Endothelial cell (in vitro differentiated cells): ENCODE measurements at places on chromosomes 12 and 14. TPM values are rescaled to one million over a fixed set of nuclear protein-coding genes. Genes with fewer than 3 reads are reported as not detected.

DNA sequence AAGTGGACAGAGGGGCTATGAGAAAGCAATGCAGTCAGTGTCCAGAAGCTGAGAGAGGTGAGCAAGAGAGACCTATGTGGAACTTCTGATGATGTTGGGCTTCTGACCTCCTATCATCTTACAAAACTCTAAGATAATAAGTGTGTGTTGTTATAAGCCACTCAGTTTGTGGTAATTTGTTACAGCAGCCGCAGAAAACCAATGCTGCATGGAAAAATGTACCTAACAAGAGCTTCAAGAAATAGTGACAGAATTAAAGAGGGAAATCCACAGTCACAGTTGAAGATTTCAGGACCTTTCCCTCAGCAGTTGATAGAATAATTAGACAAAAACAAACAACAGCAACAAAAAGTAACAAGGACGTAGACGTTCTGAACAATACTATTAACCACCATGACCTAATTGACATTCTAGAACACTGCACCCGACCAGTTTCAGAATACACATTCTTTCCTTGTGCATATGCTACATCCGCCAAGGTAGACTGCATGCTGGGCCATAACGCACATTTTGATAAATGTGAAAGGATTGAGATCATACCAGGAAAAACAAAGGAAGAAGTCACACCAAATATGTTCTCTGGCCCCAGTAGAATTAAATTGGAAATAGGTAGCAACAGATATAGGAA, 1.8 kb upstream of the EVL start:
- H3K27me3 ChIP-seq, result peaks cover 6% of the 10 kb centered on the region
- DNase-seq, result no peak

DNA sequence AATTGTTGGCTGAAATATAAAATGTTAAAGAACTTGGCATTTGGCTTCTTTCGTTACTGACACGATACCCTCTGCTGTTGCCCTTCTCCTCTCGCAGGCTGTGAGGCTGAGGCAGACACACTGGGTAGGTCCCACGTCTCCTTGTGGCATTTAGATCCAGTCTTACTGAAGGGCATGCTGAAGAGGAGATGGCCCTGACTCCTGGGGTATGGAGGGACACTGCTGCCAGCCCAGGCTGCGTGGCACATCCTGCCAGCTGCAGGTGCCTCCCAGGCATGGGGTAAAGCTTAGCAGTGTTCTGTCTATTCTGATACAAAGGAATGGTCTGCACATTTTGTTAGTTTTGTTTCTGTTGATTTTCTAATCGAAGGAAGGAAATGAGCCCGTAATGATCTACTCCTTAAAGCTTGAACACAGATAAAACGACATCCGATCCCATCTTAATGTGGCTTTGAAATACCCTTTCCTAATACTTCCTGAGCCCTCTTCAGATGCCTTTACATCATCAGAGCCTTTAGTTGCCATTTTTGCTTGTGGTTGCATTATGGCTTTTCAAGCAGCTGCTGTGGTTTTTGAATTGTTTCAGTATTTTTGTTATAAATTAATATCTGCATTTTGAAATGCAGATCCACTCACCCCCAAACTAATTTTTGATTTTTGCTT, 61.1 kb downstream of the WDR20 start:
- no peak overlapping the region for H3K4me3 ChIP-seq
- H3K27me3 ChIP-seq, result peaks cover 8% of the 10 kb centered on the region
- H3K4me1 ChIP-seq, result no peaks in the 10 kb centered on the region

- H3K4me1 ChIP-seq, result peaks cover 30% of the 10 kb centered on the region
- peaks cover 2% of the 10 kb centered on the region for H3K27me3 ChIP-seq
- no peak for DNase-seq
- no peak overlapping the region for H3K4me3 ChIP-seq
- H3K36me3 ChIP-seq, result no peaks in the 10 kb centered on the region
These were observed 464.8 kb downstream of the RAD51B start for GRCh38 chr14:68284333-68284732.

DNA sequence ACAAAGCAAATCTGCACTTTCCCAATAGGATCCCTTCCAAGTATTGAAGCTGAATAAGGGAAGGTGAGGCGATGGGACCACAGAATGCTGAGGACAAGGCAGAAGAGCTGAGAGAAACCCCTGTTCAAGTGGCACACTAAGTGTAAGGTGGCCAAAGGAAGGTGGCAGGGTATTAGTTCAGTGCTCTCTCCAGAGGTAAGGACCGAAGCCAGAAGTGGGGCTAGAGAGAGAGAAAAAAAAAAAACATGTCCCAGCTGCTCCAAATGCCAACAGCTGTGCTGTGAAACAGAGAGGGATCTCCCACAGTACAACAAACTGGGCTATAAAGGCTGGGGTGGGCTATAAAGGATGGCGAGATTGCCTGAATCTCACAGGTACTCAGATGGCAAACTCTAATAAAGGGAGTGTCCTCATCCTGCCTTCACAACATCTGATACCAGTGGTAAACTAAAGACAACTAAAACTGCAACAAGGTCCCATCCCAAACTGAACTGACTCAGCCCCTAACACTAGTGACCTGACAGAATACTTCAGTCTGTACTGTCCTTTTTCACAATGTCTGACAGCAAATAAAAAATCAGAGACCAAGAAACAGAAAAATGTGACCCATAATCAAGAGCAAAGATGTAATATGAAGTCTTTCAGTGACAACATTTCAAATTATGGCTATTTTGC, 47.9 kb downstream of the CDK17 start:
- no peak overlapping the region for H3K4me3 ChIP-seq
- peak overlapping the region; percentile 34 for H3K27ac ChIP-seq
- H3K4me1 ChIP-seq, result peaks cover 60% of the 10 kb centered on the region
- no peak for DNase-seq
- no peaks in the 10 kb centered on the region for H3K27me3 ChIP-seq
- peaks cover 3% of the 10 kb centered on the region for H3K36me3 ChIP-seq

DNA sequence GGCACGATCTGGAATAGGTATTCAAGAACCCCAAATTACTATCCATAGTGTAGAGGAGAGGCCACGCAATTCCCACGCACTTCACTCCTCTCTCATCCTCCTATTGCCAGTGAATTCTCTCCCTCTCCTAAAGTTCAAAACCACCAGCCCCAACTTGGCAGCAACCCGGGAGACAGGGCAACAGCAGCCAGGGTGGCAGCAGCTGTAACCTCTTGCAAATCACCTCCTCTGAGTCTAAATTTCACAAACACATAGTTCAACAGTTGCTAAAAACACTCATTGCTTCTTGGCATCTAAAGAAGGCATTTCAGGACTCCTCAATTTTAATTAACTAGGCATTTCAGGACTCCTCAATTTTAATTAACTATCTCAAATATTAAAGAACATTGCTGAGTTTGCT, 37.7 kb upstream of the MANSC4 start:
- peaks cover 8% of the 10 kb centered on the region for H3K27me3 ChIP-seq
- H3K4me1 ChIP-seq, result no peaks in the 10 kb centered on the region

DNA sequence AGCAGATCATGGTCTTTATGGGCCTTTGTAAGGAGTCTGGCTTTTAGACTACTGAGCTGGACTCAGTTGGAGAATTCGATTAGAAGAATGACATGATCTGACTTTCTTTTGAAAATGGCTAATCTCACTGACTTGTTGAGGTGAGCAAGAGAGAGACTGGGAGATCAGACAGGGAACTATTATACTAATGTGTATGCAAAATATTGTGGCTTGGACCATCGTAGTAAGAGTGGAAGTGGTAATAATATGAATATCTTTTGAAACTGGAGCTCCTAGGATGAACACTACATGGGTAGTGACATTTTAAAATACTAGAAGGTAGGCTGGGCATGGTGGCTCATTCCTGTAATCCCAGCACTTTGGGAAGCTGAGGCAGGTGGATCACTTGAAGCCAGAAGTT, 56.2 kb upstream of the CCT2 start:
- H3K27ac ChIP-seq, result no peak overlapping the region
- no peaks in the 10 kb centered on the region for H3K36me3 ChIP-seq

GRCh38 chr14:53510281-53510912, 357.3 kb upstream of the DDHD1 start:
- H3K4me3 ChIP-seq, result no peak overlapping the region
- H3K36me3 ChIP-seq, result no peaks in the 10 kb centered on the region
- no peaks in the 10 kb centered on the region for H3K27me3 ChIP-seq
- no peaks in the 10 kb centered on the region for H3K4me1 ChIP-seq

- H3K4me1 ChIP-seq, result peaks cover 10% of the 10 kb centered on the region
- H3K36me3 ChIP-seq, result no peaks in the 10 kb centered on the region
- peak overlapping the region; percentile 38 for H3K27ac ChIP-seq
These were observed 241.5 kb downstream of the GXYLT1 start for GRCh38 chr12:41903014-41903708.

GRCh38 chr14:56133547-56133946, 15.3 kb downstream of the PELI2 start:
- peaks cover under 1% of the 10 kb centered on the region for H3K36me3 ChIP-seq
- peaks cover 3% of the 10 kb centered on the region for H3K27me3 ChIP-seq
- no peak for DNase-seq
- peak overlapping the region; percentile 43 for H3K4me3 ChIP-seq
- peak overlapping the region; percentile 85 for H3K27ac ChIP-seq

- peak; percentile 38 for DNase-seq
- H3K27ac ChIP-seq, result no peak overlapping the region
- H3K36me3 ChIP-seq, result no peaks in the 10 kb centered on the region
- H3K4me3 ChIP-seq, result peak overlapping the region; percentile 62
These were observed 11.3 kb downstream of the RAB15 start for GRCh38 chr14:64960762-64961276.

DNA sequence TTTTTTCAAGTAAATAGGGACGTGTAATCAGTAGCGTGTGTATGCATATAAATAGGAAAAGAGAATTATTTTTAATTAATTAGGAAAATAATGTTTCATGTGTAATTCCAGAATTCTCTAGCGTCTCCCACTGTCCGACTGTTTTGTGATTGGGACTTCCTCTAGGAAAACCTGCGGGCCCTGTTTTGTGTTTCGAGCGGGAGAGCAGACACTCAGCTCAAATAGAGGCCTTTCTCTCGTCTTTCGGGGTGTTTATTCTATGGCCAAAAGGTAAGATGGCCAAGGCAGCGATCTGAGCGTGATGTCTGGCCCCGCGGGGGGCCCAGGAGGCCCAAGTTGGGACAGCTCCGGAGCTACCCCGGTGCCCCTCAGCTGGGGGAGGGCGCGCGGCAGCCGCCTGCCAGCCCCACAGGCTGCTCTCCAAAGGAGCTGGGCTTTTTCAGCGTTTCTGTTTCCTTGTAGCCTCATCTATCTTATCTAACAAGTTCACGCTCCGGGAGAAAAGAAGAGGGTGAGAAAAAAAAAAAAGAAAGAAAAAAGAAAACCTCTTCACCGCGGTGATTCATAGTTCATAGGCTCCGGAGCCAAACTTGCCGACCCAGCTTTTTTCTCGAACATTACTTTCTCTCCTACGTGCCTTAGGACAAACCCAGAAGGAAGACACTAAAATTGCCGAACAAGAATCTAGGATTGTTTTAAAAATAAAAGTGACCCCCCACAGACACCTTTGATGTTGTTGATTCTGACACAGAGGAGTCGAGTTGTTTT, 7.5 kb upstream of the FOXG1 start:
- peak overlapping the region; percentile 71 for H3K4me3 ChIP-seq
- H3K27me3 ChIP-seq, result peaks cover 47% of the 10 kb centered on the region

- peak overlapping the region; percentile 66 for H3K4me3 ChIP-seq
- peak overlapping the region; percentile 89 for H3K27ac ChIP-seq
- peaks cover 77% of the 10 kb centered on the region for H3K4me1 ChIP-seq
- peaks cover 15% of the 10 kb centered on the region for H3K27me3 ChIP-seq
These were observed 32.8 kb downstream of the SH2B3 start for GRCh38 chr12:111438481-111438880.

The PLEKHG7 gene
- not detected for total RNA-seq

The ALDH1L2 gene
- total RNA-seq, result 1.4 TPM

The PRKD1 gene
- 9.0 TPM for total RNA-seq

The HAL gene
- total RNA-seq, result 1.1 TPM

The CDH24 gene
- 13.6 TPM for total RNA-seq

The RNU4-1 gene
- 6,066 TPM for total RNA-seq

The NKX2-1 gene
- not detected for total RNA-seq

The NEMP1 gene
- 17.6 TPM for total RNA-seq

The MAP1LC3B2 gene
- total RNA-seq, result not detected

The CMA1 gene
- total RNA-seq, result not detected
